Activated CD4-positive, alpha-beta T cell treated with anti-CD3 and anti-CD28 coated beads, Interleukin-2, amount 10 ng/mL, durations not matched to agents 24 days and 14 days (primary cell): ENCODE measurements at places on chromosomes 6 and 20. TPM values are rescaled to one million over a fixed set of nuclear protein-coding genes. Genes with fewer than 3 reads are reported as not detected.
A peak's percentile ranks its signal among the peaks of the same experiment; 100 is the strongest.

DNA sequence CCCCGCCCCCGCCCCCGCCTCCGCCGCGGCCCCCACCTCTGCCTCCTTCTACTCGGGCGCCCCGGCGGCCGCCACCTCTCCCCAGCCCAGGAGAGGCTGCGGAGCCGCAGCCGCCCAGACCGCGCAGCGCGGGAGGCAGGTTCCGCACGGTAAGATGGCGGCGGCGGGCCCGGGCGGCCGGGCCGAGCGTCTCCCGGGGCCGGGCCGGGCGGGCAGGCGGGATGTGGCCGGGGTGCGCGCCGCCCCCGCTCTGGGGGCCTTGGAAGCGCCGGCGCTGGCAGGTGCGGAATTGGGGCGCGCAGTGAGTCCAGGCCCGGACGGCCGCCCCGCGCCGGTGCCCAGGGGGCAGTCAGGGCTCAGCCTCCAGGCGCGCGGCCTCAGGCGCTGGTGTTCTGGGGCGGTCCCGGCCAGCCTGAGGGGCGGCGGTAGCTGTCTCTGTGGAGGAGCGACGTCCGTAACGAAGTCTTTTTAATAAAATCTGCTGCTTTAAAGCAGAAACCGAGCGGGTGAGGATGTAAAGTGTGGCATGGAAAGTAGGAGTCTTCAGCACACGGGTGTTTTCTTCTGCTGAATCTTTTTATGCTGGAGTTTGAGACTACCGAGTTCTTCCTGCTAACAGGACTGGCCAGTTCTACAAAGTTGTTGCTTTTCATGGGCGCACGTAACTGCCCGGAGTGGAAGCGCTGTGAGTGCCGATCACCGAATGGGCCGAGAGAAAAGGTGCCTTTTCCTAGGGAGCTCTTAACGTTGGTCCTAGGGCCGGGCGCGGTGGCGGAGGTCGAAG lies at the start of gene GID8:
GID8 (plus strand) TSS at position 43 of the 784 bp plus-strand sequence. CDS start 3,356 bp downstream, outside the sequence.
- H3K36me3 ChIP-seq, result peaks cover 35% of the 10 kb centered on the region
- DNase-seq, result peak; percentile 87
- H3K4me3 ChIP-seq, result peak within 1 kb of the TSS; percentile 97
- no peaks in the 10 kb centered on the region for H3K27me3 ChIP-seq
- peak within 1 kb of the TSS; percentile 99 for H3K27ac ChIP-seq
- H3K4me1 ChIP-seq, result peaks cover 22% of the 10 kb centered on the region

The PSORS1C1 gene
- total RNA-seq, result not detected in 2 replicates

DNA sequence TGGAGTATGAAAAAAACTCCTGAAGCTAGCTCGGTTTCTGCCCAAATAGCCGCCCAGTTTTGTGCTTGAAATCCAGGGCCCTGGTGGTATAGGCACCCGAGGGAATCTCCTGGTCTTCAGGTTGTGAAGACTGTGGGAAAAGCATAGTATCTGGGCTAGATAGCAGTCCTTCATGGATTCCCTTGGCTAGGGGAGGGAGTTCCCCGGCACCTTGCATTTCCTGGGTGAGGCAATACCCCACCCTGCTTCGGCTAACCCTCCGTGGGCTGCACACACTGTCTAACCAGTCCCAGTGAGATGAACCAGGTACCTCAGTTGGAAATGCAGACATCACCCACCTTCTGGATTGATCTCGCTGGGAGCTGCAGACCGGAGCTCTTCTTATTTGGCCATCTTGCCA lies 184.5 kb upstream of the SLC35B3 start:
- DNase-seq, result no peak
- H3K27me3 ChIP-seq, result no peaks in the 10 kb centered on the region
- H3K4me1 ChIP-seq, result no peaks in the 10 kb centered on the region
- no peak overlapping the region for H3K4me3 ChIP-seq
- H3K27ac ChIP-seq, result no peak overlapping the region

- H3K4me3 ChIP-seq, result peak overlapping the region; percentile 87
- peaks cover 9% of the 10 kb centered on the region for H3K36me3 ChIP-seq
- peak; percentile 78 for DNase-seq
- peak overlapping the region; percentile 54 for H3K27ac ChIP-seq
Measured at GRCh38 chr6:149990661-149991471, 27.1 kb downstream of the ULBP1 start.

GRCh38 chr6:33869826-33870423 lies 66.1 kb upstream of the MLN start:
- H3K4me3 ChIP-seq, result no peak overlapping the region
- H3K27ac ChIP-seq, result no peak overlapping the region
- peaks cover 4% of the 10 kb centered on the region for H3K4me1 ChIP-seq
- H3K27me3 ChIP-seq, result peaks cover 16% of the 10 kb centered on the region

- H3K27me3 ChIP-seq, result no peaks in the 10 kb centered on the region
- H3K27ac ChIP-seq, result peak overlapping the region; percentile 74
- peak; percentile 69 for DNase-seq
Measured at GRCh38 chr6:53344969-53345368, 3.8 kb downstream of the ELOVL5 start.

DNA sequence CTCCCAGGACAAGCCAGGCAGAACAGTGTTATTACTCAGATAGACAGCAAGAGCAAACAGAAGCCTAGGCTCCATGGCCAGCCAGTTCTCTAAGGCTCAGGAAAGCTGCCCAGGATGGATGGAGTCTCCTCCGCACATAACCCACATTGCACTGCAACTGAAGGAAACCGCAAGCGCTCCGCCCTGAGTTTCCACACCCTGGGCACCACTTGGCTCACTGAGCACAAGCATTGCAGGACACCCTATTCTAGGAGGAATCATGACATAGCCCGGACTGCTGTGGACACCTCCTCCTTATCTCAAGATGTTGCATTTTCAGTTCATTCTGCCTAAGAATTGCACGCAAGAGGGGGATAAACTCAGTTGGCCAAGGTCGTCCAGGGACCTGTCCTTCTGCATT lies 42.9 kb downstream of the LINC00237 start:
- H3K4me3 ChIP-seq, result no peak overlapping the region
- no peaks in the 10 kb centered on the region for H3K4me1 ChIP-seq
- H3K27ac ChIP-seq, result no peak overlapping the region
- H3K27me3 ChIP-seq, result peaks cover 20% of the 10 kb centered on the region

DNA sequence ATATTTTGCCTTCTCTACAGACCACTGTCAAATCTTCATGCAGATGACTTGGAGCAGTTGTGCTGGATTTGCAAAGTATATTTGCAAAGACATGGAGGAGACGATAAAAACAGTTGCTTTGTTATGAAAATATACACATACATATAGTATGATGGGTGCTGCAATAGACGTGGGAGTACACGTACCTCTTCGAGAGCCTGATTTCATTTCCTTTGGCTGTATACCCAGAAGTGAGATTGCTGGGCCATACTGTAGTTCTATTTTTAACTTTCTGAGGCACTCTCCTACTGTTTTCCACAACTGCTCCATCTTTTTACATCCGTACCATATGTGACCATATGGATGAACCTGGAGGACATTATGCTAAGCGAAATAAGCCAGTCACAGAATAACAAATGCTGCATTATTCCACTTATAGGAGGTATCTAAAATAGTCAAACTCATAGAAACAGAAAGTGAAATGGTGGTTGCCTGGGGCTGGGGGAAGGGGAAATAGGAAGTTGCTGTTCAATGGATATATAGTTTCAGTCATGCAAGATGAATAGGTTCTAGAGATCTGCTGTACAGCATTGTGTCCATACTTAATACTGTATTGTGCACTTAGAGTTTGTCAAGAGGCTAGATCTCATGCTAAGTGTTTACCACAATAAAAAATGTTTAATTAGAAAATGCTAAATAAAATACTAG lies 223.8 kb downstream of the HAO1 start:
- no peaks in the 10 kb centered on the region for H3K36me3 ChIP-seq
- peaks cover 2% of the 10 kb centered on the region for H3K4me1 ChIP-seq
- H3K27me3 ChIP-seq, result no peaks in the 10 kb centered on the region

- H3K27ac ChIP-seq, result no peak overlapping the region
- DNase-seq, result no peak
- no peak overlapping the region for H3K4me3 ChIP-seq
- peaks cover 6% of the 10 kb centered on the region for H3K27me3 ChIP-seq
- no peaks in the 10 kb centered on the region for H3K4me1 ChIP-seq
- no peaks in the 10 kb centered on the region for H3K36me3 ChIP-seq
Measured at GRCh38 chr6:41167173-41167963, 4.5 kb upstream of the TREM2 start.

- H3K27me3 ChIP-seq, result no peaks in the 10 kb centered on the region
- H3K36me3 ChIP-seq, result peaks cover 49% of the 10 kb centered on the region
- peaks cover 19% of the 10 kb centered on the region for H3K4me1 ChIP-seq
- H3K4me3 ChIP-seq, result no peak overlapping the region
- DNase-seq, result no peak
- no peak overlapping the region for H3K27ac ChIP-seq
Measured at GRCh38 chr6:15472621-15473020, 190.2 kb downstream of the DTNBP1 start.
